ENCODE measurements at places on chromosomes 16 and 17.
A peak's percentile ranks its signal among the peaks of the same experiment; 100 is the strongest.

DNA sequence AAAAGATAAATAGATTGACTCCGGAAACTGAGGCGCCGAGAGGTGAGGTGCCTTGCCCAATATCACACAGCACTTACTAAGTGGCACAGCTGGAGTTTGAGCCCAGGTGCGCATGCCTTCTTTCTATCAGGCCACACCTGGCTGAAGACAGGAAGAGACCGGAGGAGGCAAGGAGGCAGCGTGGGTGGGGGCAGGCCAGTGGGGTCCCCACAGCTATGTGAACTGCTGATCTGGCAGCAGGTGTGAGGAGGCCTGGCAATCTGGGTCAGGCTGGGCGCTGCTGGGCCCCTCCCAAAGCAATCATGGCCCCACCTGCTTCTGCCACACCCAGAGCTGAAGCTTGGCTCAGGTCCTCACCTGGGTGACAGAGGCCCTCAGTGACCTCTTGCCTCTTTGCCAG, 1.9 kb upstream of the GDPD3 start:
- DNase-seq, result no peak

DNA sequence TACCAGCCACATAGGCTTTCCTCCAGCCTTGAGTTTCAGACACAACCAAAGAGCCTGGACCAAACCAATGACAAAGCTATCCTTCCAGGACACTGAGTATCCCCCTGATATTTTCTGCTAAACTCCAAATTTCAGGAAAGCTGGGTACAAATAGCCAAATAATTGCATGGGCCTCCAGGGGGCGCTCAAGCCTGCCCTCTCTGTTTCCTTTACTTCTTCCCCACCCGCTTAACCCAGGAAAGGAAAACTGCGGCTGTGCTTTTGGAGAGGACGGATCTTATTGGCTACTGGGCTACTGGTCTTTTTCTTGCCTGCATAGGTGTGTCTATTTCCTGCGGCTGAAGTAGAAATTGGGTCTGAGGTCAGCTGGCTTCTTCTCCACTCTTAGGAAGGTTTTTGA, 30.1 kb downstream of the GNGT2 start:
- peak; percentile 58 for DNase-seq

DNA sequence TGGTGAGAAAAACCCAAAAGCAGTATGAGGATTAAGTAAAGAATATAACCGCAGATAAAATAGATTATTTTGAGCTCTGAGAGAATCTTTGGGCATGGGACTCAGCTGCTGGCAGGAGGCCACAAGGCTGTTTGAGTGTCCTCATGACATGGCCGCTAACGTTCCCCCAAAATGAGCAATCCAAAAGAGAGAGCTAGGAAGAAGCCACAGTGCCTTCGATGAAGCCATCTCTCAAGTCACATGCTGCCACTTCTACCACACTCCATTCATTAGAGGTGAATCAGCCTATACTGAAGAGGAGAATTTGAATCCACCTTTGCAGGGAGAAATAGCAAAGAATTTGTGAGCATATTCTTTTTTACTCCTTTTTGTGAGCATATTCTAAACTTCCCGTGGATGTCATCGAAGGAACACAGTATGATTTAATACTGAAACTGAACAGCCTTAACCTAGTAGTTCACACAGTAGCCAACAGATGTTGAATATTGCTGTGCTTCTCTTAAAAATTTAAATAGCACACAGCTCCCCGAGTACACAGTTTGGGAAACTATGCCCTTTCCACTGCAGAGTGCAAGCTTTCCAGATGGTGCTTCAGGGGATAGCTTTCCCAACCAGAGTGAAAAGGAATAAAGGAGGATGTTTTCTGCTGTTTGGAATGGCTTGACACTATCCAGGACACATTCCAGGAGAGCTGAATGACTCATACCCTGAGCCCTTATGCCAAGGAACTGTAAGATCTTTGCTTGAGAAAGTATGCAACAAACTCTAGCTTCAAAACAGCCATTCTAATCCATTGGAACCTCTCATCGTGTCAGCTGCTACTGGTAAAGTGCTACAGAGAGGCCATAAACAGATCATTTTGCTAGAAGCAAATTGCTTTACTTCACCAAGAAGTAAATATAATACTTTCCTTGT, 33.9 kb downstream of the ANKFY1 start:
- peak; percentile 94 for DNase-seq

- DNase-seq, result no peak
Measured at GRCh38 chr16:85943711-85944110, 44.7 kb downstream of the IRF8 start.

GRCh38 chr16:23149267-23149992, at the start of gene USP31:
USP31 (minus strand) TSS chr16:23149452; CDS start chr16:23149270, 182 bp downstream.
- DNase-seq, result peak; percentile 99

DNA sequence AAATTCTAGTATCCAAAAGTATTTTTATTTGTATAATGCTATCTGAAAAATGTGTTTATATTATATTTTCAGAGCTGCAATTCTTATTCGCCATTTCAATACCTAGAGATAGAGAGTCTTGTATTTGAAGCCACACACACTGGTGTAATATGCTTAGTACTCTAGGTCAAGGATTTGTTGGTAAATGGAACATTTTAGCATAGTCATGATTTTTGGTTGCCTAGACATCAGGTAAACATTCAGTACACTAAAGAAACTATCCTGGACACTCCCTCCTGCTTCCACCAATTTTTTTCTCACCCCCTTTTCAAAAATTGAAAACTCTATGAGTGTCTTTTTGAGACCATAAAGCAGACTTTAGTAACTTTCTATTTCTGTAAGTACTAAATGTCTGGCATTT, 20.8 kb downstream of the ABHD15 start:
- DNase-seq, result no peak

DNA sequence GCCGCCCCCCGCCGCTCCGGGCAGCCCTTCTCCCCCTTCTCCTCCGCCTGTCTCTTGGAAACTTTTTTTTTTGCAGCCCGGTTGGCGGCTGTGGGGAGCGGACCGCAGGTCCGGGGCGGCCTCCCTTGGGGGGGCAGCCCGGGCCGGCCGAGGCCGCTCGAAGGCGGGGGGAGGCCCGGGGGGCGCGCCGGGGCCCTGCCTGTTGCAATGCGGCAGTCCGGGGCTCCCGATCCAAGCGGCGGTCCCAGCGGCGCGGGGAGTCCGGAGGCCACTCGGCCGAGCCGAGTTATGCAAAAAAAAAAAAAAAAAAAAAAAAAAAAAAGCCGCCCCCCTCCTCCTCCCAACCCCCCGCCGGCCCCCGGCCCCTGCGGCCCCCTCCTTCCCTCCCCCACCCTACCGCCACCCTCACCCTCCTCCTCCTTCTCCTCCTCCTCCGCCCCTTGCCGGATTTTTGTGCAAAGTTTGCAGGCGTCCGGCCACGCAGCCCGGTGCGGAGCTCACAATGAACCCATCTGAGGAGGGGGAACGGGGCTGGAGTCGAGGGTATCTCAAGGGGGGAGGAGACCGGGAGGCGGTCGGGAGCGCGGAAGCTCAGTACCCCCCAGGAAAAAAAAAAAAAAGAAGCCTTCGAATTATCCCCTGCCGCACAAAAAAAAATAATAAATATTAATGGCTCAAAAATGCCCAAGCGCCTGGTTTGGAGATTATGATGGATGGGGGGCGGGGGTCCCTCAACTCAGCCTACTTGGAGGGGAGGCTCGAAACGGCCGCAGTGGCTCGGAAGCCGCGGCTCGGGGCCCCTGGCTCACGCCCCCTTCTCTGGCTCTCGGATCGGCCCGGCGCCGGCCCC, at the start of gene ZNF423:
ZNF423 (minus strand) TSS at position 291 of the 850 bp plus-strand sequence. CDS start 338 bp downstream, outside the sequence.
- no peak for DNase-seq

DNA sequence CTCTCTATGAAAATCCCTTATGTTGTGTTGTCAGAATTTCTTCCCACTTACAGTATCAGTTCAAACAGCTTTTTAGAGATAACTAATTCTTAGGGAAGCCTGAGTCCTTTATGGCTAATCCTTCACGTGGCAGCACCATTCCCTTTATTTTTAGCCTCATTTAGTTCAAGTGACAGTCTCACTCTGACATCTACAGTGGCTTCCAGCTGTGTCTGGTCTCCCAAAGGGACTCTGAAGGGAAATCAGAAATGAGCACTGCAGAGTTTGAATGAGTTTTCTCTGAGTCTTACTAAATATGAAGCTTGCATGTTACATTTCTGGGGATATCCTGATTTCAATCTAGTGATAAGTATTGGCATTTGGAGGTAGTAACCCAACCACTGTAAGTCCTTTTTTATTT, 1104.1 kb downstream of the CDH11 start:
- DNase-seq, result no peak

- DNase-seq, result no peak
Measured at GRCh38 chr16:53840456-53840855, 136.5 kb downstream of the FTO start.

DNA sequence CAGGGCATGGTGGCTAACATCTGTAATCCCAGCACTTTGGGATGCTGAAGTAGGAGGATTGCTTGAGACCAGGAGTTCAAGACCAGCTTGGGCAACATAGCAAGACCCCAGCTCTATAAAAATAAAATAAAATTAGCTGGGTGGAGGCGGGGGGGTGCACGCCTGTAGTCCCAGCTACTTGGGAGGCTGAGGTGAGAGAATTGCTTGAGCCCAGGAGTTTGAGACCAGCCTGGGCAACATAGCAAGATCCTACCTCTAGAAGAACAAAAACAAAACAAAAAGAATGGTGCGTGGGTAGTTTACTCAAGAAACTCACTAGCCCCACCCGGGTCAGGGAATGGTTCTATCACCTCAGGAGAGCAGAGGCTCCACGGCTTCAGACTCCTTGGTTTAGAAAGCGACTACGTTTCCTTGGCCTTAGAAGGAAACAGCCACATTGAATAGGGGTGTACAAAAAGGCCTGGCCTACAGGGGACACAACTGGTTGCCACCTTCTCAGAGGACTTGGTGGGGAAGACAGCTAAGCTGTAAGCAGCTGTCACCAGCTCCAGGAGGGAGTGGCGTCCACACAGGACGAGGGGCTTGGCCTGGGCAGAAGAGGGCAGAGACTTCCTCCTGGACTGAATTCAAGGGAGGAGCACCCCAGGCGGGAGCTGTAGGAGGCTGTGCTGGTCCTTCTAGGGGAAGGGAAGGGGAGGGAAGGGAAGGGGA, 716 bp downstream of the TK1 start:
- DNase-seq, result no peak

DNA sequence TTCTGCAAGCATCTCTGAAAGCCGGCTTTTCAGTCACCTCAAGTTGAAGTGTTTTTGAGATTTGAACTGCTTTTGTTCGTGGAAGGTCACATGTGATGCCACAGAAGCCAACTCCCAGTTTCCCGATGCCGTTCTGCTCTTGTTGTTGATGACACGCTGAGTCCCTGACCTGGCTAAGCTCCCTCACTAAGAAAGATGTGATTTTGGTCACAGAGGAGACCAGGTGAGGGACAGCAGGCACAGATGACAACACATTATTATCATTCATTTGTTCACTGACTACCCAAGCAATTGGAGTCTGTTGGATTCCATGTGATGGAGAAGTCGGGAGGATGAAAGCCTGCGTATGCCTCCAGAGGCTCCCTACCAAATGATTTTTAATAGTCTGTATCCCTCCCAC, 822.4 kb upstream of the RBFOX1 start:
- DNase-seq, result no peak

GRCh38 chr16:84730406-84731106, 30.8 kb downstream of the USP10 start:
- DNase-seq, result peak; percentile 92

DNA sequence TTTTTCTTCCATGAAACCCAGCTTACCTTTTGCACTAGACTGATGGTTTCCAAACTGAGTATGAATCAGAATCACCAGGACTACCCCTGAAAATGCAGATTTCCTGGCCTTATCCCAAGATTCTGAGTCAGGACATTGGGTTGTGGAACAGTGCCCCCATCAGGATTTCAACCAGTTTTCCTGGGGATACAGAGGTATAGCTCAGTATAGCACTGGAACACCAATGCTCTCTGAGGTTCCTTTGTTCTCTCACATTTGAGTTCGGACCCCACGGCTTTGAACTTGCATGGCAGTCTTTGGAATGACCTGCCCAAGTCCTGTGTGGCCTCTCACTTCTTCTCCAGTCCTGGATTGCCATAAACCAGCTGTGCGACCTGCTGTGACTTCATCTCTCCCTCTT, 12.8 kb upstream of the CCL8 start:
- DNase-seq, result peak; percentile 89

DNA sequence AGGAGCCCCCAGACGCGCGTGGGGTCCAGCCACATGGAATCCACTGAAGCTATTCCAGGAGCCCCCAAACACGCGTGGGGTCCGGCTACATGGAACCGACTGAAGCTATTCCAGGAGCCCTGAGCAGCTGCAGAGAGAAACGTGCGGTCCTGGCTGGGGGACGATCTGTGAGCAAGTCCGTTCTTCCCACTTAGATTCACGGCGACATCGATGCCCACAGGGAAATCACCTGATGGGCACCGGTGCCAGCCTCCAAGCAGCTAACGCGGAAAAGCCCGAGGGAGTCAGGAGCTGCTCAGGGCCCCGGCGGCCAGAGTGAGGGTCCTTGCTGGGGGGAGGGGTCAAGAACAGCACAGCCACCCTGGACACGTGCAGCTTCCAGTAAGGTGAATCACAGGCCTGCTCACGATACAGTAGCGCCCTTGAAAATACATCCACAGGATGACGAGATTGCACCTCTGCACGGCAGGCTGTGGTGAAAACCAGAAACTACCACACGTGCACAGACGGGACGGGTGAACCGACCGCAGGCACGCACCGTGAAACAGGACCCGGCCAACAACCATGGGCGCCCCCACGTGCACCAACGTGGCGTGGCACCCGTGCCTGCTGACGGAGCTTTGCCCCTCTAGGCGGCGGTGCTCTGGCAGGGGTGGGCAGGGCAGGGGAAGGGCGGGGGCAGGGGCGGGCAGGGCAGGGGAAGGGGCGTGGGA, 77.7 kb upstream of the GNG13 start:
- DNase-seq, result peak; percentile 51

GRCh38 chr16:55709801-55710200, 54.0 kb downstream of the SLC6A2 start:
- DNase-seq, result no peak

DNA sequence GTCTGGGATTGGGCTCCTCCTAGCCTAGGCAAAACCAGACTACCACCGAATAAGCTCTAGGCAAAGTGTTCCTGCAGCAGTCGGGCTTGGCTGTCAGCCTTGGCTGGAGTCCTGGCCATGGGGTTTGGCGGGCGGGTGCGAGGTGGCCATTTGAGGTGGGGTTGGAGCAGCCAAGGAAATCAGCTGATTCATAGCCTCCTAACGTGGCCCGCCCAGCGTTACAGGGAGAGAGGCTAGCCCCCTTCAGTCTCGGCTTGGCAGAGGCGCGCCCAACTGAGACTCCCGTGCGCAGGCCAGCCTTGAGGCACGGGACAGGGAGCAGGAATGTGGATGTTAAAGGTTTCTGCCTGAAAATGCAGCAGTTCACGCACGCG, 1.9 kb downstream of the PMP22 start:
- peak; percentile 95 for DNase-seq

- no peak for DNase-seq
Measured at GRCh38 chr17:9037736-9038135, 16.4 kb downstream of the NTN1 start.

DNA sequence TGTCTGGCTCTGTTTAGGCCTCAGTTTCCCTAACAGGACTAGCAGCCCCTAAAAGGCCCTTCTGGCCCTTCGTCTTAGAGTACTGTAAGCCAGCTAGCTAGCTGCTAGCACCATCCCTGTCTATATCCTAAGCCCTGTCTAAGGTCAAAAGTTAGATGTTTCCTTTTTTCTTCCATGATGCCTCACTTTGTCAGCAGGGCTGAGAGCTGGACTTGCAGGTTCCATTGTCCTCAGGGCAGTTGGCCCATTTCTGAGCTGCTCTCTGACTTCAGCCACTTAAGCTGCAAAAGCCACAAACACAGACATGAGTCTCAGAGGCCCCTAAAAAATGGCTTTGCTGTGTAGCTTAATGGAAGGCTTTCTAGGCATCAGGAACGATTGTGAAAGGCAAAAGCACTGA, 187.7 kb downstream of the CBLN1 start:
- no peak for DNase-seq

GRCh38 chr16:22372882-22373661, 1.3 kb downstream of the CDR2 start:
- DNase-seq, result no peak

- DNase-seq, result no peak
Measured at GRCh38 chr16:85527767-85528297, 85.3 kb upstream of the GSE1 start.

Data from astrocyte of the hippocampus (primary cell).